ENCODE measurements at places on chromosomes 2 and 18.

DNA sequence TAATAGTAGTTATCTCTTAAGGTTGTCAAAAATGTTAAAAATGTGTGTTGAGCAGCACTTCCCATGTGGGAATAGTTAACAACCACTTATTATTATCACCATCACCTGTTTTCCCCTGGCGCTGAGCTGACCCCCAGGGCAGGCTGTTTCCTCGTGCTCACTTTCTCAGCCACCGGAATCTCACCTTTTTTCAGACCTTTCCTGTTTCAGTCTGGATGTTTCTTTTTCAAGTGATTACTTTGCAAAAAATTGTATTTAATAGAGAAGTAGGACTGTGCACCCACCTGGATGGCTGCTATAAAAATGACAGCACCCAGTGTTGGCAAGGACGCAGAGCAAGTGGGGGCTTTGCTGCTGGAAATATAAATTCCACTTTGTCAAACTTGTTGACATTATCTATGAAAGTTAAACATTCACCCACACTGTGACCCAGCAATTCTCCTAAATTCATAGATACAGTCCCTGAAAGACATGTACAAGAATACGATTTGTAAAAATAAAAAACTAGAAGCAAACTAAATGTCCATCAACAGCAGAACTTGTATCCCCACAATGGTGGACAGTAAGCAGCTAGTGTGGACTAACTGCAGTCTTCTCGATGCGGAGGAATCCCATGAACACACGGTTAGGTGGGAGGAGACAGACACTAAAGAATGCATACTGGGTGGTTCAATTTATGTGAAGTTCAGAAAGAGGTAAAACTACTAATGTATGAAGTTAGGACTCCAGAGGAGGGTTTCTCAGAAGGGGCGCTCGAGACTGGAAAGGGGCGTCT is 66.5 kb downstream of the SOWAHC start:
- DNase-seq: no peak

GRCh38 chr2:15263976-15264685 is 297.0 kb downstream of the NBAS start:
- no peak for DNase-seq

- DNase-seq: no peak
These were observed 104.0 kb downstream of the ACAA2 start for GRCh38 chr18:49709347-49709690.

DNA sequence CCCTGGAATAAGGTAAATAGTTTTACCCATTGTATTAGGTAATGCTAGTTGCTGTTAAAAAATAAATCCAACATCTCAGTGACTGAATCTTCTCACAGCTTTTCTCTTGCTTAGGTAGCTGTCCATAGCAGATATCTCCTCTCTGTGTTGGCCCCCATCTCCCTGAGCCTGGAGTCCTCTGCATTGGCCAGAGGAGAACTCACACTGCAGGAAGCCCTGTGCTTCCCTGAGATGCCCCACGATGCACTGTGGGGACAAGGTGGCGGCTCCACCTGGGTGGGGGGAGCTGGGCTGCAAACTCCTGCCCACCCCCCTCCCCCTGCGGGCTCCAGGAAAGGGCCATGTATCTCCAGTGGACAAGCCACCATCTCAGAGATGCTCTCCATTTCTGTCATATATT is 80.4 kb upstream of the SALL3 start:
- DNase-seq: no peak

DNA sequence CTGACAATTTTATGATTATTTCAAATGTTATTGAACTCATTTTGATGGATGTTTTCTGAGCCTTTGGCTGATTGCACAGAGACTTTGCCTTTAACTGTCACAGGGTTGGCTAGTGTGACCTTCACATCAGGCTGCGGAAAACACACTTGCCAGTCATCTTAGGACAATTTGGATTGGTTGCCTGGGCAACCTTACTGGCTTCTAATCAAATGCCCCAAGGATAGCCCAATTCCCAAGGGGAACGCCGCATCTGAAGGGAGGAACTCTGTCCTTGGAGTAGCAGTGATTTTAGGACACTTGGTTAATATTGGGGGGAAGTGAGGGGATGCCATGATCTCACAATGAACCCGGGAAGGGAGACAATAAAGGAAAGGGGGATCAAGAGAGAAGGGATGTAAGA is 29.5 kb downstream of the OSBPL6 start:
- DNase-seq: no peak

GRCh38 chr2:230947235-230947576 is 22.2 kb upstream of the GPR55 start:
- DNase-seq: no peak

DNA sequence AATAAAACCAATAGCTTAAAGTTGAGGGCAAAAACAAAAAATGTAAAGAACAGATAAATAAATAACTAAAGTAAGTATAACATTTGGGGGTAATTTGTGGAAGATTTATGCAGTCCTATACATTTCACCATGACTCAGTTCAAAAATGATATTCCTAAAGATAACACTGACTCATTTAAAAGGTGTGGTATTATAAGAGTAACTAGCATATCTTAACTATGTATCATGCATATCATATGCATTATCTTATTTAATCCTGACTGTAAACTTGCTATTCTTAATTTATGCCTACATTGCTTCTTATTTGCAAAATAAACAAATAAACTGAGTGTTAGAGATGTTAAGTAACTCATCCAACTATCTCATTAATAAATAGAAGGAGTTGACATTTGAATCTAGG is 726.5 kb upstream of the PKDCC start:
- no peak for DNase-seq

- DNase-seq: no peak
These were observed 674.0 kb downstream of the PLCL1 start for GRCh38 chr2:198478361-198478760.

DNA sequence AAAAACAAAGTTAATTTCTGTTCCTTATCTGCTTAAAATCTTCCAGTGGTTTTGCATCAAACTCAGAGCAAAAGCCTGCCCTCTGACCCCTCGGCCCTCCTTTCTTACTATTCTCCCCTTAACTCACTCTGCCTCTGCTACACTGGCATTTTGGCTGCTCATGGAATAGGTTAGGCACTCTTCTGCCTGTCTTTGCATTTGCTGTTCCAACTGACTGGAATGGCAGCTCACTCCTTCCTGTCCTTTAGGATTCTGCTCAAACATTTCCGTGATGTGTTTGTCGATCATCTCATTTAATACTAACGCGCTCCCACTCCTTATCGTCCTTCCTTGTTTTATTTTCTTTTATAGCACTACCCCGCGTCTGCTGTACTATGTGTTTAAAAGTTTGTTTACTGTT is 815 bp downstream of the CEBPZ start:
- no peak for DNase-seq

DNA sequence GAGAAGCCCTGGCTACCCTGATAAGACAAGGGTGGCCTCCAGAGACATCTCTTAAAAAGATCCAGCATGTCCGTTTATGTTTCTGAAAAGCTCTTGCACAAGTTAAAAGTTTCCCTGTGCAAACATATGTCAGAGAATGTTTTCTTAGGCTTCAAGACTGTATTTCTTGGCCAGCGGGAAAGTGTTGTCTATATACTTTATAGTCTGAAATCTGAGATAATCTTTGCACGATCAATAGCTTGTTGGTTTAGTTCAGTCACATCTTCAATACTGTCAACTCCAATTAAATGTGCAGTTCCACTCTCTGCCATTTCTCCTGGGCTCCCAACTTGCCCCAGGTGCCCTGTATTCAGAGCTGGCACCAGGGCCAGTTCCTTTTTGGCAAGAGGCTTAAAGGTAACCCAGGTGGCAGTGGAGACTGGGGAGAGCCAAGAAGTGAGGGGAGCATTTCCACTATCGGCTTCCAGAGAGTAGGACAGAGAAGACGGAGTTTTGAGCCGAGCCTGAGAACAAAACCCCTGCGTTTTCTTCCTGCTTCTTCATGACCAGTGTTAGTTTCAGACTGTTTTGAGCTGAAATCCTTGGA is 64.4 kb downstream of the ACOXL start:
- DNase-seq: no peak

GRCh38 chr2:145268931-145269330 is 749.0 kb upstream of the ZEB2 start:
- DNase-seq: no peak

DNA sequence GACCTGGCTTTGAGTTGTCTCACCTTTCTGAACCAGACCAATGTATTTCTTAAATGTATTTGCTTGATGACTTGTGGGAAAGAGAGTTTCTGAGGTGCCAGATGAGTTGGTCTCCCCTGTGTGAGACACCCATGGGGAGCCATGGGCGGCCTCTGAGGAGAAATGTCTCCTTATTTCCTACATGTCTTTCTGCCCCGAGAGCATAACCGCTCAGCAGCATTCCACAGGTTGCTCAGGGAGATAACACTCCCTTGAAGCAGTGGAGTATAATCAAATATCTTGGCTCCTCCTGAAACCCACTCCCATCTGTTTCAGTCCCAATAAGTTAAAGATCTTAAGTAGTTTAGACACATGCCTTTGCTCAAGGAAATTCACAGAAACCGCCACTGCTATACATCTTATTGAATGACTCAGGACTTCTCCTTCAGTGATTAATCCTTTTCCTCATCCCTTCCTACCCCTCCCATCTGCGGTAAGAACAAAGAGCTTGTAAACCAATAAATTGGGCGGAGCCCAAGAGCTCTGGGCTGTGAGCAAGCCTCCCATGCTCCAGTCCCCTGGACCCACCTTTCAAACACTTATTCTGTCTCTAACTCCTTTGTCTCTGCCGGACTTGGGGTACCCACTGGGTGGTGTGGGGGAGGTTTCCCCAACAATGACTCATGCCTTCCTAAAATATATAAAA is 285.5 kb upstream of the LRRTM4 start:
- DNase-seq: no peak

DNA sequence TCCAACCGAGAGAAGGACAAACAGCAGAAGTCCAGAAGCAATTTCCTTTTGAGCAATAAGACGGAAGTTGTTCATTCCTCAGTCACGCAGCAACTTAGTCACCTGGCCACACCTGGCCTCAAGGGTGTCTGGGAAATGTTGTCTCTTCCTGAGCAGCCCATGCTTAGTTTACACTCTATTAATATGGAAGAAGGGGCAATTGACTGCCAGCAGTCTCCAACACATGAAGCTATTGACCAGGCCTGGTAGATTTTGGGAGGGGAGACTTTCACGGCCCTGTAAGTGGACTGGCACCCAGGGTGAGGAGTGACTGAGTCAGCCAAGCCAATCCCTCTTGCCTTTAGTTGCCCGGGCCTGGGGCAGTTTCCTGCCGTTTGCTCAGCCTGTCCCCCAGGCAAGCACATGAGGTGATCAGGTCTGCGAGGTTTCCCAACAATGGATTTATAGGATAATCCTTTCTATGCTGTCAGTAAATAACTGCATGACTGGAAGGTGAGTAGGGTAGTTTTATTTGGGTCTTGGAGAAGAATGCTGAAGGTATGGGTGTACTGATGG is 43.8 kb upstream of the PPP4R1 start:
- no peak for DNase-seq
